ENCODE measurements at places on chromosomes 16 and 17.

GRCh38 chr17:7348478-7349242 lies 3.3 kb upstream of the KCTD11 start:
- DNase-seq = no peak

DNA sequence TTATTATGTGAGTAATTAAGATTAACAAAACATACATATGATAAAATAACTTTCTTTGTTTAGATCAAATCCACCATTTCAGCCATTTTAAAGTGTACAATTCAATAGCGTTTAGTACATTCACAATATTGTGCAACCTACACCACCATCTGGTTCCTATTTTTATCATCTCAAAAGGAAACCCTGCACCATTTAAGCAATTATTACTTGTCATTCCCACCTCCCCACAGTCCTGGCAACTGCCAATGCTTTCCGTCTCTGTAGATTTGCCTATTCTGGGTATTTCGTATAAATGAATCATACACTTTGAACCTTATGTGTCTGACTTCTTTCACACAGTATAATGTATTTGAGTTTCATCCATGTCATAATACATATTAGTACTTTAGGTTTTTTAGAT lies 162.5 kb upstream of the CNTNAP4 start:
- DNase-seq = no peak

DNA sequence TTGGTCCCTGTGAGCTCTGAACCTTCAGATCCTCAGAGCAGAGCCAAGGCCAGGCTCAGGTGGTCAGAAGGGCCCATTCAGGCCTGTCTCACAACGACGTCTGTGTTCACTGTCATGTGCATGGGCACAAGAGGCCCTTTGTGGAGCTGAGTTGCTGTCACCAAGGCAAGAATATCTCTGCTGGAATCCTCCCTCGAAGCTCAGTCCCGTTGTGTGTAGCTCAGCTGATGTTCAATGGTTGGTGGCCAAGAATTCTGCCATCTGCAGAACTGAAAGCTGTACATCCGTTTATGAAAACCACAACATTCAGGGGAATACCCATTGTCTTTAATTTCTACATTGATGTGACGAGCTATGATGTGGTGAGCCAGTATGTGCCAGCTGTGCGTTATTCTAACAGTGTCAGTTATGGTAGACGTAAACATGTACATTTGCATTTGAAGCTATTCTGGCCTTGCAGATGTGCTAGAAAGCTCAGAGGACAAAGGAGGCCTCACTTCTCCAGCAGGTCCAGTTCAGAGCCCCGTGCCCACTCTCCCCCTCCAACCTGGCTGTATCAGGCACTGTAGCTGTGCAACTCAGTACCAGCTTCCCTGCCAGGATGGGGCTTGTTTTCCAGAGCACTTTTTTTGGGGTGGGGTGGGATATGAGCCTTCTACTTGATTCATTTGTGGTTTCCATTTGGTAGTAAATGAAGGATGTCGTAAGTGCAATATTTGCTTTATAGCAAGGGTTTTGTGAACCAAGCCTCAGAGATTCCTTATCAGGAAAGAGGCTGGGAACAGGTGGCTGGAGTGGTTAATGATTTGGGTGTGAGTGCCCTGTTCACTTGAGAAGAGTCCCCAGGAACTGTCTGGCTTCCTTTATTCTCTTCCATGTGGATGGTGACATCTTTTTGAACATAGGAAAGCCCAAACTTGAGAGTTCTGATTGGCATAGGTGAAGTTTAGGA lies 56.1 kb downstream of the B9D1 start:
- DNase-seq = no peak

DNA sequence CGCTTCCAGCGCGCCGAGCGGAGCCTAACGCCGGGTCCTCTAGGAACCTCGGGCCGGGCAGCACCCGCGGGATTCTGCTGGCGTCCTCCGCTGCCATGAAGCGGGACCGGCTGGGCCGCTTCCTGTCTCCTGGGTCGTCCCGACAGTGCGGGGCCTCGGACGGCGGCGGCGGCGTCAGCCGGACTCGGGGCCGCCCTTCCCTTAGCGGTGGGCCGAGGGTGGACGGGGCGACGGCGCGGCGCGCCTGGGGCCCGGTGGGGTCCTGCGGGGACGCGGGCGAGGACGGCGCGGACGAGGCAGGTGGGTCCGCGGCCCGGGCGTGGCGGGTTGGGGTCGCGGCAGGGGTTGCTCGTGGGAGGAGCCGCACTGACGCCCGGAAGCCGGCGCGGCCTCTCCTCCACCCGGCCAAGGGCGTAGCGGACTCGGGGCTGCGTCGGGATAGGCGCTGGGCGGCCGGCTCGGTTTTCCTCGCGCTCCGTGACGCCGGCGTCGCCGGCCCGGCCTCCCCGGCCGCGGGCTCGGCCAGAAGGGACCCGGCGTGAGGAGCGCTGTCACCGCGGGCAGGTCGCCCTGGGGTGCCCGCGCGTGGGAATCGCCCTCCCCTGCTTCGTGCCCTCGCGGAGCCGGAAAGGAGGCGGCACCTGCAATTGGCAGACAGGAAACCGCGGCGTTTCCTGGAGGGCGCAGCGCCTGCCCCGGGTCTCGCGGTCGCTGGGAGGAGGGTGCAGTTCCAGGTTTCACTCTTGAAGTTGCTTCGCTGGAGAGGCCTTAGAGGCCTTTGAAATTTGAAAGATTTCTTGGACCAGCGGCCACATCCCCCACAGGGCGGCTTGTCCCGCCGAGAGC lies 432 bp downstream of the ZNF276 start:
- DNase-seq = no peak

GRCh38 chr17:52681480-52681879 lies 523.0 kb upstream of the CA10 start:
- no peak for DNase-seq

All from cortex of kidney (tissue), 1 donor.